ENCODE measurements at places on chromosomes 12 and 14. TPM values are rescaled to one million over a fixed set of nuclear protein-coding genes. Genes with fewer than 3 reads are reported as not detected.

GRCh38 chr14:105376521-105377440 lies 21.6 kb upstream of the TEX22 start:
- H3K4me3 ChIP-seq = no peak overlapping the region
- DNase-seq = no peak
- no peaks in the 10 kb centered on the region for H3K27me3 ChIP-seq
- no peak overlapping the region for H3K27ac ChIP-seq
- peaks cover 8% of the 10 kb centered on the region for H3K36me3 ChIP-seq

DNA sequence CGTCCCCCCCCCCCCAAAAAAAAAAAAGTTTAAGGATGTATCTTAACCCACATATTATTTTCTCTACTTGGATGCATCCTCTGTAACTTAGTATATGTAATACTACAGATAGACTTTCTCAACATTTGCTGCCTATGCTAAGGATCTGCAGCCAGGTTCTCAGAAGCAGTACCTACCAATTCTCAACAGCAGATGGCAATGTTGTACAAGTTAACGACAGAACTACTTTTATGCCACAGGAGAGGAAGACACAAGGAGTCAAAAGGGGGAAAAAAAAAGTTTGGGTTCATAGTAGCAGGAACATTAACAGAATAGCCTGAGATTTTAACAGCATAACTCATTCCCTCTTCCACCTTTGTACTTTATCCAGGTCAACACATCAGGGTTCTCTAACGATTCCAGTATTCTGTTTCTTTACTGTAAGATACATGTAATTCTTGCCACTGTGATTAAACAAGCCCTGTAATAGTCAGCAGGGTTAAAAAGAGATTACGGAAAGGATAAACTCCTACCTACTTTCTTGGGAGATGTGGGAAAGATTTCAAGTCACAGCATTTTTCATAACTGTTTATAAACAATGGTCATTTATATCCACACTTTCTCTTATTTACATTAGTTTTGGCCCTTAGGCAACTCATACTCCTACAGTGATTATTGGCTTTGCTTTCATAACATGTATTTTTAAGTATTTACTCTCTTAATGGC lies 5.7 kb upstream of the NEK9 start:
- peaks cover 29% of the 10 kb centered on the region for H3K36me3 ChIP-seq
- H3K4me3 ChIP-seq = no peak overlapping the region
- H3K27ac ChIP-seq = no peak overlapping the region
- peaks cover 20% of the 10 kb centered on the region for H3K4me1 ChIP-seq
- no peaks in the 10 kb centered on the region for H3K27me3 ChIP-seq
- peak; percentile 79 for DNase-seq

GRCh38 chr12:15253990-15254389 lies 32.8 kb upstream of the RERG start:
- no peak overlapping the region for H3K4me3 ChIP-seq
- DNase-seq = no peak
- no peak overlapping the region for H3K27ac ChIP-seq
- no peaks in the 10 kb centered on the region for H3K36me3 ChIP-seq
- H3K27me3 ChIP-seq = peaks cover 58% of the 10 kb centered on the region
- no peaks in the 10 kb centered on the region for H3K4me1 ChIP-seq

DNA sequence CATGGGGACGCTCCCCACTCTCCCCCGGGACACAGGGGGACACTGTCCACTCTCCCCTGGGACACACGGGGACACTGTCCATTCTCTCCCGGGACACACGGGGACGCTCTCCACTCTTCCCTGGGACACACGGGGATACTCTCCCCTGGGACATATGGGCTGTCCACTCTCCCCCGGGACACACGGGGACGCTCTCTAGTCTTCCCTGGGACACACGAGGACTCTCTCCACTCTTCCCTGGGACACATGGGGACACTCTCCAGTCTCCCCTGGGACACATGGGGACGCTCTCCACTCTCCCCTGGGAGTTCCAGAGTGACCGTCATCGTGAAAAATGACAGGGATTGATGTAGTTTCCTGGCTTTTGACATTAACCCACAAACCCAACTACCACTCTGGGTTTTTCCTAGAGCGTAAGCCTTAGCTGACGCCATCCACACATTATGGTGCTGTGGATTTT lies 3.0 kb upstream of the P2RX2 start:
- DNase-seq = no peak
- H3K4me1 ChIP-seq = peaks cover 6% of the 10 kb centered on the region
- H3K27me3 ChIP-seq = peaks cover 33% of the 10 kb centered on the region
- no peak overlapping the region for H3K4me3 ChIP-seq

DNA sequence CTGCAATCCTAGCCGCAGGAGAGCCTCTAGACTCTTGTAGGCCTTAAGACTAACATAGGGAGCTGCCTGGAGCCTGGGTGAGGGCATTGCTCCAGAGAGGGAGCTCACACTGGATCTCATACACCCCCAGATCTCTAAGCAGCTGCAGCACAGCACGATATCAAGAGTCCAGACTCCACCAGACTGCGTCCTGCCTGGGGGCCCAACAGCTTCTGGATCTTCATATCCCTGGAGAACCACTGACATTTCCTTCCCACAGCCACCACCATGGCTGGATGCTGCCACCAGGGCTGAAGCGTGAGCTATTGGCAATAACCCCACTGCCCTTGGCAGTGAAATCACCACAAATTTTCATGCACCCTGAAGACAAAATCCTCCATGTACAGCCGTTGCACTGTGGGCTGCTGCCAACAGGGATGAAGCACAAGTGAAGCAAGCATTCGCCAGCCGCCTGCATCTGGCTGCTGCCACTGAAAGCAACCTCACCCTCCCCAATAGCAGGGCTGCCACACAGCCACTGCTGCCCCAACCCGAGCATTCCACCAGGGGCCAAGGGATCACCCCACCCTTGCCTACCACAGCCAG lies 28.2 kb downstream of the CACNA2D4 start:
- no peaks in the 10 kb centered on the region for H3K36me3 ChIP-seq
- H3K4me3 ChIP-seq = no peak overlapping the region
- H3K27ac ChIP-seq = no peak overlapping the region

- H3K27ac ChIP-seq = no peak overlapping the region
- H3K36me3 ChIP-seq = no peaks in the 10 kb centered on the region
- H3K4me3 ChIP-seq = no peak overlapping the region
These were observed 308.0 kb upstream of the SFSWAP start for GRCh38 chr12:131402781-131403396.

DNA sequence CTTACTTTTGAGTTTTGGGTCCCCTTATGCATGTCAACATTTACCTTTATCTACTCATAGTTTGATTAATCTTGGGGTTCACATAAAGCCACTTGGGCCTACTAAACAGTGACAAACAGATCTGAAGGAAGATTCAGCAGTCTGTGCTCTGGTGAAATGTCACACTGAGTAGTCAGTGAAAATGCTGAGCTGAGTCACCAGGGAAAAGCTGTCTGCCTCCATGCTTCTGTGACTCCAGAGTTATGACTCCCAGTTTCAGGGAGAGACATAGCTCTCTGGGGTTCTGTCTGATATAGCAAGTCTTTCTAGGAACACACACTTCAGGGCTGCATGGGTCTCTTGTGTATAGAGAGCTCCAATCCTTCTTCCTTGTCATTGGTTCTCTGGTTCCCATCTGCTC lies 406.3 kb upstream of the FAR2 start:
- no peaks in the 10 kb centered on the region for H3K36me3 ChIP-seq
- no peak overlapping the region for H3K4me3 ChIP-seq
- no peaks in the 10 kb centered on the region for H3K27me3 ChIP-seq
- DNase-seq = no peak
- H3K27ac ChIP-seq = no peak overlapping the region
- H3K4me1 ChIP-seq = no peaks in the 10 kb centered on the region

GRCh38 chr12:14473707-14474287 lies 93.9 kb downstream of the PLBD1 start:
- no peak overlapping the region for H3K27ac ChIP-seq
- no peak overlapping the region for H3K4me3 ChIP-seq
- peaks cover 2% of the 10 kb centered on the region for H3K4me1 ChIP-seq
- no peak for DNase-seq
- H3K27me3 ChIP-seq = no peaks in the 10 kb centered on the region
- peaks cover 84% of the 10 kb centered on the region for H3K36me3 ChIP-seq

- H3K4me3 ChIP-seq = no peak overlapping the region
- no peaks in the 10 kb centered on the region for H3K27me3 ChIP-seq
These were observed 84.7 kb downstream of the GPATCH2L start for GRCh38 chr14:76236172-76237130.

DNA sequence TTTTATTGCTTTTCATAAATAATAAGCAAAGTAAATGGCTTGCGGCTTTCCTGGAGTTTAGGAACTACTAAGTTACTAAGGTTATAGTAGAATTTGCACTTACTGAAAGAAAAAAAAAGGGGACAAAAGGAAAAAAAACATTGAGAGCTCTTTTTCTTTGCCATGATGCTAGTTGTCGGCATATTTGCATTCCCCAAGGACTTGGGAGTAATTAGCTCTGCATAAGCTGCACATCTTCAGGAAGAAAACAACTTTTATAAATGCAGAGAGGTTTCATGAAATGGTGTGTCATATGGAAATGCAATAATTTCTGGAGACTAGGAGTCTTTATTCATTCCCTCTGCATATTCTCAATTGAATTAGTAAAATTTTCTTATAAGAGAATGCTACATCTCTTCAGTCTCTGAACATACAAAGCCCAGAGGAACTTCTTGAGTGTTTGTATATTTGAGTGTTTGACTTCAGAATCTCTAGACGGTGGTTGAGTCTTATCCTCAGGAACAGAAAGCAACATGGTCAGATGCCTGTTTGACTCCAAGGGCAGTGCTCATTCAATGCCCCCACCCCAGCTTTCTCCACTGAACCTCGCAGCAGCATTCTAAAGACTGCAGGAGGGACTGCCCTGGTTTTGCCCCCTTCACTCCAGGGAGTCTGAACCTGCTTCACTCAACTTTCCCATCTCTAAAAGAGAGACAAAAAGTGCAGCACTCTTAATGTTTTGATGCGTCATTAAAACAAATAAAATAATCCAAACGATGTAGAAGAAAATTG lies 158.9 kb upstream of the EEA1 start:
- peaks cover 12% of the 10 kb centered on the region for H3K4me1 ChIP-seq
- no peaks in the 10 kb centered on the region for H3K36me3 ChIP-seq
- H3K27me3 ChIP-seq = no peaks in the 10 kb centered on the region
- H3K27ac ChIP-seq = no peak overlapping the region
- no peak overlapping the region for H3K4me3 ChIP-seq
- no peak for DNase-seq

The VWF gene
- not detected for total RNA-seq

The SRGAP1 gene
- total RNA-seq = not detected

The HNRNPC gene
- 684 TPM for total RNA-seq

The NID2 gene
- total RNA-seq = 0.30 TPM

All from activated CD4-positive, alpha-beta T cell treated with anti-CD3 and anti-CD28 coated beads, Interleukin-2, amount 10 ng/mL, durations not matched to agents 7 days and 5 days (primary cell).